ENCODE measurements at places on chromosomes 2 and 18.

GRCh38 chr2:238949710-238950345 lies 101.9 kb downstream of the TWIST2 start:
- no peak for DNase-seq

- DNase-seq, result no peak
Observed at GRCh38 chr18:6482198-6482977, 67.7 kb upstream of the L3MBTL4 start.

DNA sequence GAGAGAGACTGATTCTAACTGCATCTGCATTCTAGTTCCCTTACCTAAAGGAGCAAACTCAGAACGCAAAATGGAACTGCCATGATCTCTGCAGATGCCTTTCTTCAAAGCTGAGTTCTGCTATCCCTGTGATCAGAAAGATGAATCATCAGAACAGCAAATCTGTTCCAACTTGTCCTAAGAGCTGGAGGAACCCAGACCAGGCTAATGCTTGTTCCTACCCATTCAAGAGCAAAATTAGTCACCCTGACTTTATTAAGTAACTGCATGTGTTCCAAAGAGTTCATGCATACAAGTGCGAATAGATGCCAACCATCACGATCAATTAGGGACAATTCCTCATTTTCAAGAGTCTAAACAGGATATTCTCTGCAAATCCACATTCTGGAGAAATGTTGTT lies 46.5 kb downstream of the MBP start:
- no peak for DNase-seq

DNA sequence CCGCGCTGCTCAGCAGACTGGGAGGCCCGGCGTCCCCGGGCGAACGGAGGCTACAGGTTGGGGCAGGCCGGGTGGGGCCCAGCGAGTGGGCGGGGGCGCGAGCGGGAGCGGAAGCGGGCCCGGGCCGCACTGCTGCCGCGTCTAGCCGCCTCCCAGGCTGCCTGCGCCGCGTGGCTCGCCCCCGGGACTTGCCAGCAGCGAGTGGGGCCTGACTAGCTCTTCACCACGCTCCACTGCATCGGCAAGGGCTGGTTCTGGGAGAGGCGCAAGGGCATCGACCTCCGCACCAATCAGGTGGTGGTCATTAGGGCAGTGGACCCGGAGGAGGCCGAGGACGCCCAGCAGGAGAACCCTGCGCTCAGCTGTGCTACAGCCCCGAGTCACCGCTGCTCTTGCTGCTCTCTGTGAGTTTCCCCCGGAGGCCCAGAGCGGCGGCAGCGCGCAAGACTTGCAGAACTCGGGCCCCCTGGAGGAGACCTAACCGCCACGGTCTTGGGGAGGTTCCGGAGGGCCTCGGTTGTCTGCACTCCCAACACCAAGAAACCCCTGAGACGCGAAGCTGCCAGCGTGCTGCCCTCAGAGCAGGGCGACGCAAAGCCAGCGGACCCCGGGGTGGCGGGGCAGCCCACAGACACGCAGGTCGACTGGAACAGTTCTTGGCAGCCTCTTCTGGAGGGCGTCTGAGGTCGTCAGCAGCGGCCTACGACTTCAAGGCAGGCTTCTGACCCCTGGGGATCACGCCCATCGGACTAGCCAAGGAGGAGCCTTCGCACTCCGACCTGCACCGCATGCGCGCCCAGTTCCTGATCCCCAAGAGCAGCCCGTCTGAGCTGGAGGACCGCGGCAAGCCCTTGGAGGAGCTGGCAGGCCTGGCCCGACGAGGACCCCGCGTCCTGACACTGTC lies 27.2 kb upstream of the PTPN2 start:
- DNase-seq, result peak; percentile 58

- no peak for DNase-seq
Observed at GRCh38 chr2:230692760-230693159, 19.9 kb upstream of the CAB39 start.

DNA sequence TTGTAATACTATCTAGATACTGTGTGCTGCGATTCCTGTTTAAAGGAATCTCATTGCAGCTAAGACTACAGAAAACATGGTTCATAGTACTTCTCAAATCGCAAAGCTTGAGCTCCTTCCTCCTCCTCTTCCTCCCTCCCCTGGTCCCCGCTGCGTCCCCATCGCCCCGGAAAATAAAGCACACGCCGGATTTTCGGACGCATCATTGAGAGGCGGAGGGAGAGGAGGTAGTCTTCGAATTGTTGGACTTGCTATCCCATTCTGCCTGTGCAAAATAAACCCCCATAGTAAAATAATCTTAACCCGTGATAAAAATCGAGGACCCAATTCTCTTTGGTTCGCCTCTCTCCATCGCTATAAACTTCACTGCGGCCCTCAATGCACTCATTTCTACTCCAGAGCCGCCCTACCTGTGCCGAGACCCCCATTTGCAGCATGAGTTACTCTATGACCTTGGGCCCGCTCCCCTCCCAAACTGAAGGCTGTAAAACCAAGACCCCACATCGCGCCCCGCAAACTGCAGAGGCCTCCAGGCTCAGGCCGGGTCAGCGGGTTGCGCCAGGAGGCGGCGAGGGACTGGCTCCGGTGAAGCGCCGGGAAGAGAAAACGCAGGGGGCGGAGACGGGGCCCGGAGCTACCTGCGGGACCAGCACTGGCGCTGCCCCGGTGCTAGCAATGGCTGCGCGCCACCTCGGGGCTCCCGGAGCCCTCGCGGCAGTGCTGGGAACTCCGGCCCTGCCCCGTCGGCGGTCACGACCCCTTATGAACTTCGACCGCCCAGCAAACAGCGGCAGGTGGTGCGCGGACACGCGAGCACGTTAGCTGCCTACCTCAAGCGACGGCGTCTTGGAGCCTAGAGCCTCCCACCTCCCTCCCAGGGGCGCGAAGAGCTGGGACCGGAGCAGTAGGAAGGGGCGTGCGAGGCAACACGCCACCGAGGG lies 649 bp downstream of the ESCO1 start:
- DNase-seq, result peak; percentile 16

DNA sequence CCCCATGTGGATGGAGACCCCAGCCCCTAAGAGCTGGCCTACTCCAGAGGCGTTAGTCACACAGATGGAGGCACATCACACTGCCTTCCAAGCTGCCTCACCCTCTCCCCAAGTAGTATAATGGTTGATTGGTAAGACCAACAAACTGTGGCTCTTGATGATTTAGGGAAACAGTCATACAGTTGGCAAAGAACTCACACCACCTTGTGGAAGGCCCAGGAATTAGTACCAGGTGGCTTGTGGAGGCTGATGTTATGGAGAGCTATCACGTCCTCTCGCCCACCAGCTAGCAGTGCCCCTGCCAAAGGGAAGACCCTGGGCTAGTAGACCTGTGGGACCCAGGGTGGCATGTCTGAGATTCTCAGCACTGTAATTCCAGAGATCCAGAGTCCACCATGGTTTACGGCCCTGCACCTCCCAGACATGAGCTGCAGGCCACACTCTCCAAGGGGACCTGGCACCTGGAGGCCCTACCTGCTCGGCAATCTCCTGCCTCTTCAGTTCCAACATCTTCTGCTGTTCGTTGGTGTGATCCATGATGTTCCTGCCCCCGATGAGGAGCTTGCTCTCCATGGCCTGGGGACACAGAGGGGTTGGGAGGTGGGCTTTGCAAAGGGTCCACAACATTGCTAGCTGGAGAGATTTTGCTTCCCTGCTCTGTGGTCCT lies 26.3 kb downstream of the KIF3C start:
- no peak for DNase-seq

DNA sequence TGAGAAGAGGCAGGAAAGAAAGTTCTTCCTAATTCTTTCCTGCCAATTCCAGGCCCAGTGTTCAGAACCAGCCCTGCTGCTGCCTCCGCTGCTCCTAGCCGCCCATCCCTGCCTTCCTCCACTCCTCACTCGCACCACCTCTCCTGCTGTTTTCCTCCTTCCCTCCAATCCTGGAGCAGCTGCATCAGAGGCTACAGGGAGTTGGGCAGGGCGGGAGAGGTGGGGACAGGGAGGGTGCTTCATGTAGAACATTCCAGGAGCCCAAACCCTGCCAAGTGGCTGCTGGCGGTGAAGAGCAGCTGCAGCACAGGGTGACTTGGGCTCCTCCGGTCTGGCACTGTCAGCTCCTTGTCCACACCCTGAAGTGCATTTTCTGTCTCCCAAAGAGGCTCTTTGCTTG lies 176.3 kb downstream of the TNS1 start:
- DNase-seq, result no peak

- no peak for DNase-seq
Observed at GRCh38 chr2:158797963-158798700, 3.0 kb downstream of the DAPL1 start.

DNA sequence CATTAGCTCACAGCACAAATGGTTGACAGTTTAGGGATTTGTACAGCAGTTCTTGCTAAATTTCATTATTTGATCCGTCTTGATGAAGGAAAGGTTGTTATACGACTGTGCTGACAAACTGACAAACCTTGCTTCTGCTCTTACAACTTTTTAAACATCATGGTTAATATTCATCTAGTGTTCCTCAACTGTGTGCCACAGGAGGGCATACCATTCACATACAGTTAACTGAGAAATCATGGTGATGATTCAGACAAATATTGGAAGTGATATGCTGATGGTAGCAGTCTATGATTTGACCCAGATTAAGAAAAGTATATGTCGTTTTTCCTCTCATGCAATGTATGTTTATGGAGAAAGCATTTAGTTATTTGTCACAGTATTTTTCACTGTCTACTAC lies 129.8 kb upstream of the FSIP2 start:
- DNase-seq, result no peak

GRCh38 chr2:65437392-65438135 lies 5.2 kb upstream of the SPRED2 start:
- no peak for DNase-seq

- DNase-seq, result no peak
Observed at GRCh38 chr2:96098900-96099590, 17.3 kb downstream of the ADRA2B start.

- no peak for DNase-seq
Observed at GRCh38 chr2:216683846-216684245, 11.5 kb downstream of the IGFBP5 start.

GRCh38 chr18:44823286-44823685 lies 142.6 kb downstream of the SETBP1 start:
- no peak for DNase-seq

- DNase-seq, result no peak
Observed at GRCh38 chr2:45850558-45850957, 199.1 kb downstream of the PRKCE start.

GRCh38 chr2:78992807-78993517 lies 32.5 kb upstream of the REG3G start:
- DNase-seq, result no peak
